ENCODE measurements at places on chromosomes 13 and 19.
A peak's percentile ranks its signal among the peaks of the same experiment; 100 is the strongest.

GRCh38 chr13:48511621-48512230 is 21.2 kb downstream of the RCBTB2 start:
- DNase-seq: no peak

- no peak for DNase-seq
Observed at GRCh38 chr13:32845952-32846950, 170.0 kb upstream of the KL start.

DNA sequence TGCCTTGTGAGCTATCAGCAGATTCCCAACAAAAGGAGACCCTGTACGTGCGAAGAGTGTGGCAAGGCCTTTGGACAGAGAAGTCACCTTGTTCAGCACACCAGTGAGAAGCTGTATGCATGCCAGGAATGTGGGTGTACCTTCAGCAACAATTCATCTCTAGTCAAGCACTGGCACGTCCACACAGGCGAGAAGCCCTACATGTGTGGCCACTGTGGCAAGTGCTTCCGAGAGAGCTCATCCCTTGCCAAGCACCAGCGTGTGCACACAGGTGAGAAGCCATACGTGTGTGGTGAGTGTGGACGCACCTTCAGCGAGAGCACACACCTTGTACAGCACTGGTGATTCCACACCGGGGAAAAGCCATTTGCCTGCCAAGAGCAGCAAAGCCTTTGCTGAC is 7.6 kb upstream of the ZSCAN22 start:
- no peak for DNase-seq

DNA sequence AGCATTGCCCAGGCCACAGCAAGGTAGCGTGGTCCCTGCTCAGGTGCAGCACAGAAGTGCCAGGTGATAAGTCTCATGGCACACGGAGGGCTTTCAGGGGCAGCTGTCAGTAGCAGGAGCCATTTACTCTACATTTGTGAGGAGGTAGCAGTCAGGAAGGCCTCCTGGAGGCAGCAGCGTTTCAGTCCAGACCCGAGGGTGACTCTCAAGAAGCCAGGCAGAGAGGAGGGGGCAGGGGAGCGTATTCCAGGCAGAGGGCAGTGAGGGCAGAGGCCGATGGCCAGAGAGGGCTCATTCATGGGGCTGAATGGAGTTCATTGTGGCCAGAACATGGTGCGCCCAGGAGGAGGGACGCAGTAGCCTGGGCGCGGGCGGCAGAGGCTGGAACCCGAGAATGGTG is 8.9 kb downstream of the PIAS4 start:
- DNase-seq: no peak

DNA sequence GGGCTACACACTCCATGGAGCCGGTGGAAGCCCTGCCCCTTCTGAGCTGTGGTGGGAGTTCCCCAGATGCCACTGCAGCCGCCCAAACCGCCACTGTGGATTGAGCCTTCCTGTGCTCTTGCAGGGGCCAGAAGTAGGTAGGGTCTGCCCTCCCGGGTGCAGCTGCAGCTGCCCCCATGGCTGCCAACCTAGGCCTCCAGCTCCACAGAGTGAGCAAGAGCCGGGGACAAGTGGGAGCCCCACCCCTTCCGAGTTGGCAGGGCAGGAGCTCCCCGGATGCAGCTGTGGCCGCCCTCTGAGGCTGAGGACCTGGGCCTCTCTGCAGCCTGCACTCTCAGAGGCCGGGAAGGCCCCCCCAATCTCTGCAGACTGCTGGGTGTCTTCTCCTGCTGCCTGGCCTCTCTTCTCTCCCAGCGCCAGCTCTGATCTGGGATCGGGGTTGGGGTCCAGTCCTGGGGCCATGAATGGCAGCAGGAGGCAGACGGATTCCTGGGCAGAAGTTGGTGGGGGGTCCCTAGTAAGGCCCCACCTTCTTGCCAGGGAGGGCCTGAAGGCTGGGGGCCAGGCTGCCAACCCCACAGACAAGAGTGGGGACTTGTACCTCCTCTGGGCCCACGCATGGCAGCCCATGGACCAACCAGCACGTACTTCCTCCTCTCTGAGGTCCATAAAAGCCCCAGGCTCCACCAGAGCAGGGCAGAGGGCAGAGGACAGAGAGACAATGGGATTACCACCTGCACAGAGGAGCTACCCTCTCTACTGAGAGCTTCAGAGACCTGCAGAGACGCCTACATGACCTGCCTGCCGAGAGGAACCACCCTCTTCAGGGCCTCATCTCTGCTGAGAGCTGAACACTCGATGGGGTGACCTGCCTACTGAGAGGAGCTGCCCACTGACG is 28.9 kb downstream of the AP2S1 start:
- peak; percentile 24 for DNase-seq

- no peak for DNase-seq
Observed at GRCh38 chr13:40334616-40335015, 331.8 kb downstream of the FOXO1 start.

DNA sequence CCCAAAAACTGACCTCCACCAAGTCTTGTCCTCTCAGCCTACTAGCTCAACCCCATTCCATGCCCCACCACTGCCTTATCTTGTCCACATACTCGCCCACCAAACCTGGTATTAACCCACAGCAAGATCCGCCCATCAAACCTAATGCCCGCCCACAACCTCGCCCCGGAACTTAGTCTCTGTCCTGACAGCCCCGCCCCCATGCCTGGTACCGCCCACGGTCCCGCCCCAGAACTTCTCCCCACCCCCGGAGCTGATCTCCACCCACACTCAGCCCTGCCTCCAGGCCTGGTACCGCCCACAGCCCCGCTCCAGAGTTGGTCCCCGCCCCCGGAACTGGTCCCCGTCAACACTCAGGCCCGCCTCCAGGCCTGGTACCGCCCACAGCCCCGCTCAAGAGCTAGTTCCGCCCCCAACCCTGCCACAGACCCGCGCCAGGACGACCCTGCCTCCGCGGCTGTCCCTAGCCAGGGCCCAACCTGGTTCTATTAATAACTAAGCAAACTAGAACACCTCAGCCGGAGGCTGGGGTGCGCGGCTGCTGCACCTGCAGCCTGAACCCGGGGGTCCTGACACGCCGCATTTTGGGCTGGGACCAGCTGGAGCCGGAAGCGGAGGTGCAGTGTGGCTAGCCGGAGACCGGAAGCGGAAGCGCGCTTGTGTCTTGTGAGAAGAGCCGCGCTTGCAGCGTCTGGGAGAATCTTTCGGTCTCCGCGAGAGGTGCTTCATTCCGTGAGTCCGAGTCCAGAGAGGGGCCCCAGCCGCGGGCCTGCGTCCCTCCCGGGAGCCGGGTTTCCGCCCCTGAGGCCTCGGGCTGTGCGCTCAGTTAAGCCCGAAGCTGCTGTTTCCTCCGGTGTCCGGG is at the start of gene ZNF557:
Gene ZNF557 (plus strand): TSS at position 662 of the 862 bp plus-strand sequence. CDS start 5,372 bp downstream, outside the sequence.
- peak; percentile 98 for DNase-seq

DNA sequence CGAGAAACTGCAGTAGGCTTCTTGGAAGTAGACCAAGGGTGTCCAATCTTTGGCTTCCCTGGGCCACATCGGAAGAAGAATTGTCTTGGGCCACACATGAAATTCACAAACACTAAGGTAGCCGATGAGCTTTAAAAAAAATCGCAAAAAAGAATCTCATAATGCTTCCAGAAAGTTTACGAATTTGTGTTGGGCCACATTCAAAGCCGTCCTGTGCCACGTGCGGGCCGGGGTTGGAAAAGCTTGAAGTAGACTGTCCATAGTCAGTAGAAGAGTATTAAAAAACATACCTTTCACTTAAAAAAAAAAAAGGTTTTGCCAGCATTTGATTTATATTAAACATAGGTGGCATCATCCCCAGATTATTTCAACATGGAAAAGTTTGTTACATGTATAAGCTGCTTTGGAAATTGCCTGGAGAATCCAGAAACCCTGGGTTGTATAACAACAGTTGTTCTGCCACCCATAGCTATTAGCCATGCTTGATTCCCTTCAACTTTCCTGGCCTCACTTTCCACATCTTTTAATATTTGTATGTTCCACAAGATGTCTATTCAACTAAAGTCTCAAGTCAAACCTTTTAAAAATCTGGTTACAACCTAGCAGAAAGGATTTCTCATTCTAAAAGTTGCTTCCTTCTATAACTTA is 1.0 kb downstream of the IFT88 start:
- DNase-seq: no peak

- DNase-seq: no peak
Observed at GRCh38 chr13:90910018-90910639, 437.4 kb upstream of the MIR17HG start.

DNA sequence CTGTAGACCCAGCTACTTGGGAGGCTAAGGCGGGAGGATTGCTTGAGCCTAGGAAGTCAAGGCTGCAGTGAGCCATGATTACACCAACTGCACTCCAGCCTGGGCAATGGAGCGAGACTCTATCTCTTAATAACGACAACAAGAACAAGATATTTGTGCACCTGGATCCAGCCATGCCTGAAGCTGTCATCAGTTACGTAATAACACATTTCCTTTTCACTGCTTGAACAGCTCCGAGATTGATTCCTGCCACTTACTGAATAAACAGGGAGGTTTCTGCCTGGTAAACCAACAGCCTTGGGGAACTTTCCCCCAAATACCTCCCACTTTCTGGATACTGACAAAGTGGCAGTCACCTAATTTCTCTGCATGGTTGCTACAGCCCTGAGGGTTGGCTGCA is 5.4 kb downstream of the KANK2 start:
- DNase-seq: no peak

- DNase-seq: no peak
Observed at GRCh38 chr13:110676595-110677587, 29.0 kb downstream of the CARS2 start.

DNA sequence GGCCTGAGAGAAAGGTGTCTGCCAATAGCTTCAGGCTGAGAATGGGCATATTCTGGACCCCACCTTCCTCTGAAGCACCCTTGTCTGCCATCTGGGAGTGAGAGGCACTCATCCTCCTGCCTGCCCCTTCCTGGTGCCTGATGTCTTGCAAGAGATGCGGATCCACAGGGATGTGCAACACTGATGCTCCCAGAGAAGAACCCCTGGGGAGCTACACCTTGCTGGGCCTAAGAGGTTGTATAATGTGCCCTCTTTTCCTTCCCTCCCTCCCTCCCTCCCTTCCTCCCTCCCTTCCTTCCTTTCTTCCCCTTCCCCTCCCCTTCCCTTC is 34.6 kb downstream of the ADPRHL1 start:
- DNase-seq: no peak

DNA sequence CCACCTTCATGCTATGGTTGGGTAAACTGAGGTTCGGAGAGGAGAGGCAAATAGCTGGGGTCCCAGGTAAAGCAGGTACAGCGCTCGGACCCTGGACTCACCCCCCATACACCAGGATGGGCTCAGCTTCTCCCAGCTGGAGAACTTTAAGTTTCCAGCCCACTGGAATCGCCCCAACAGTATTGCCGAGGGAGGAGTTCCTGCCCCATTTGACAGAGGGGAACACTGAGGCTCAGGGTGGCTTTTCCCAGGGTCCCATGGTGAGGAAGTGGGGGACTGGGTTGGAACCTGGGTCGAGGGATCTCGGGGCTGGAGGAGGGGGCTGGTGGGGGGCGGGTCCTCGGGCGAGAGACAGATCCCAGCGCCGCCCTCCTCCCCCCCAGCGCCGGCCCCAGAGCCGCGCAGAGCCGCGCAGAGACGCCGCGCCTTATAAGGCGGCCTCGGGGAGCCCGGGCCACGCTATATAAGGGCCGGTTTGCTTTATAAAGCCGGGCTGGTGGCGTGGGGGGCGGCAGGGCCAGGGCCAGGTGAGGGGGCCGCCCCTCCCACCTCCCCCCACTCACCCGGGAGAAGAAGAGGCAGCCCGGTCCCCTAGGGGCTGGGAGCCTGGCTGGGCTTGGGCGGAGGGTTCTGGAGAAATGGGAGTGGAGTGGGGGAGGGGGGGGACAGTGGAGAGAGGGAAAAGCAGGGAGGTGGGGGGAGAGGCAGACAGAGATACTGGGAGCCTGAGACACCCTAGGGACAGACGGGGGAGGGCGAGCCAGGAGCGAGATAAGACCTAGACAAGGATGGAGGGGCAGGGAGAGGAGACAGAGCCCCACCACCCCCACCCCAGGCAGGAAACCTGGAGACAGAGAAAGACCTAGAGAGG is 1.1 kb downstream of the CNN1 start:
- DNase-seq: no peak

- DNase-seq: no peak
Observed at GRCh38 chr13:96089749-96090239, at the start of gene HS6ST3. Gene HS6ST3 (plus strand): TSS chr13:96090107.

DNA sequence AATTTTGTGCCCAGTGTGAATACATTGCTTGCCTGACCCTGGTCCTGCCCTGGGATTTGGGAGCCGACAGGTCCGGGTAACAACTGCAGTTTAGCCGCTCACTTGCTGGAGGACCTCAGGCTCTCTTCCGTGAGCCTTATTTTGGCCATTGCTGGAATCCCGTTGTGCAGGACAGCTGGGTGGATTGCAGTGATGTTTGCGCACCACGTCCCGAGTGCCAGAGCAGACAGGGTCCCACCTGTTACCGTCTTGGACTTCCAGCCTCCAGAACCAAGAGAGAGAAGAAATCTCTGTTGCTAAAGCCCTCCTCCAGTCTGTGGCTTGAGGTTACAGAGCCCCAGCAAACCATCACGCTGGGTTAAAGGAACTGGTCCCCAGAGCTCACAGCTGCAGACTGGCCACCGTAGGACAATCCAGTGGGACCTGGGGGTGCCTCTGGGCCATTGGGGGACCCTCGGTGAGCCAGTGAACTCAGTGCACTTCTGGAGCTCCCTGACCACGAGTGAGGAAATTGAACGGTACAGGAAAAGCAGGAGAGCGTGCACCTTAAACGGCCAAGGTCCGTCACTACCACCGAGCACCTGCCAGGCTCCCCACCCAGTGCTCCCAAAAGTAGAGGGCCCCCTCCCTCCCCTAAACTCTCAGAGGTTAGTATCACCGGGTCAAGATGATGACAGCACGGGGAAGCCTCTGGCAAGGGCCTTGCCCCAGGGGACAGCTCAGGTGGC is 92.9 kb downstream of the GNG7 start:
- no peak for DNase-seq

DNA sequence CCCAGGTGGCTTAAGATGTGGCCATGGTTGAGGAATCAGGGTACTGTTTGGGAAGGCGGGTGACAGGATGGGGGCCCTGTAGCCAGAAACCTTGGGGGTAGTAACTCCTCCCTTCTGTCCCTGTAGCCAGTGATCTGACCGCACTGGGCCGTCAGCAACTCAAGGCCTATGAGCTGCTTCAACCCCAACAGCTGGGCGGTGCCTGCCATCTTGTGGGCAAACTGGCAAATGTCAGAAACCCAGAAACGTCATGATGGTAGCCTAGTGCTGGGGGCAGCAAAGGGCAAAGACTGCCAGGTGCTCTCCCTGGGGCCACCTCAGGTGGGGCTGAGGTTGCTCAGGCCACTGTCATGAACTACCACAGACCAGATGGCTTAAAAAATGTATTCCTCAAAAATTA is 3.5 kb downstream of the COPE start:
- DNase-seq: no peak

GRCh38 chr19:17376935-17377600 is at the start of gene PLVAP:
Gene PLVAP (minus strand): TSS chr19:17377342. CDS start chr19:17377288, 54 bp downstream.
- no peak for DNase-seq

All from stimulated activated CD4-positive, alpha-beta T cell treated with anti-CD3 and anti-CD28 coated beads, Interleukin-1b, Interleukin-23, amount 100 ng/mL, for 1 hour (primary cell).